ENCODE measurements at places on chromosomes 12 and 14.

GRCh38 chr14:56803816-56804535 lies 6.3 kb downstream of the OTX2 start:
- DNase-seq = no peak

DNA sequence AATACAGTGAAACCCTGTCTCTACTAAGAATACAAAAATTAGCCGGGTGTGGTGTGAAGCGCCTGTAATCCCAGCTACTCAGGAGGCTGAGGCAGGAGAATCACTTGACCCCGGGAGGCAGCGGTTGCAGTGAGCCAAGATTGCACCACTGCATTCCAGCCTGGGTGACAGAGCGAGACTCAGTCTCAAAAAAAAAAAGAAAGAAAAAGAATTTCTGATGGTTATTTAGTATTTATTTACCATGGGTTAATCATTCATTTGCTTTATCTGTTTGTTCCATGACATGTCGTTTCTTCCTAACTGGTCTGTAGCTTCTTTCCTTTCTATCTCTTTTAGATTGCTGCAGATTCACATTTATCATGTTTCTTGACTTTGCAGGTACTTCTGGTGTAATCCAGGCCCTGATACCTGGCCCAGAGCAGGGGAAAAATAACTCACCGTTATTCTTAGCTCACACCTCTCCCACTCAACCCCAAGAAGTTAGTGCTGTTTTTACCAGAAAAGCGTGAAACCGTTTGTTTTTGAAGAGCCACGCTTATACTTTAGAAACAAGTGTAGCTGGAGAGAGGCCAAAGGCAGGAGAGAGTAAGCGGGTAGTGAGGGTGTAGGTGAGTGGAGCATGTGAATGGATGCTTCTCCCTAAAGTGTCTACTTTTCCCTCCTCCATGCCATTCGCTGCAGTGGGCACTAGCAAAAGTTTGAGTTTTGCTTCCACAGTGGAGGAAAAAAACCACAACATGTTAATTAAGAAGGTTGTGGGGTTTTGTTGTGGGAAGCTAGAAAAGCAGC lies 45.4 kb downstream of the SRGAP1 start:
- DNase-seq = no peak

DNA sequence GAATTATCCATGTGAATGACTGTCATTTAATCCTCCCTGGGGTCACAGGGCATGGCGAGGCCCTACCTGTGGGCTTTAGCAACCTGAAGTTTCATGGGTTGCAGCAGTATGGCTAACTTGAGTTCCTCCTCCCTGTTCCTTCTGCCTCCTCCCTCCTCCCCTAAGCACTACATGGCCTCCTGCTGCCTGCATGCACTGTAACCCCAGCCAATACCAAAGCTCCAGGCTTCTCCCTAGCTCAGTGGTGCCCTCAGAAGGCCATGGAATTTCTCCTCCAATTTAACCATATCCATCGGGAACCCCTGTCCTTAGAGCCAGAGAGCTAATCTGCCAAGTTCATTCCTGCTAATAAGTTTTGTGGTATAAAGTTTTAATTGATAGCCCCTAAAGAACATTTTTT lies 95.1 kb downstream of the NT5DC3 start:
- DNase-seq = no peak

DNA sequence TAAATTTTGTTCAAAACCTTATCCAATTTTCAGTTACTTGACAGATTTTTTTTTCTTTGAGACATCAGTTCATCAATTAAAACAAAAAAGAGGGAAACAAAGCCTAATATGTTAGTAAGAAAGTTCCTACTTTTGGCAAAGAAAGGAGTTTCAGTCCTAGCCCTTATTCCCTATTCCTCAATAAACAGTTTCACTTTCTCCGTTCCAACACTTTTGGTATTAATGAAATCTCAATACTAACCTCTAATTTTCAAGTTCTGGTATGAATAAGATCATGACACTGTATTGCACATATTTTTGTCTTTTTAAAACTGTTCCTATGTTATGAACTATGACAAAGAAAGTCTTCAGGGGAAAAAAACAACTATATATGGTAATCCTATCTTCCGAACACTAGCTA lies 48.4 kb downstream of the RPS6KA5 start:
- no peak for DNase-seq
